ENCODE measurements at places on chromosomes 13 and 19. TPM values are rescaled to one million over a fixed set of nuclear protein-coding genes. Genes with fewer than 3 reads are reported as not detected.

GRCh38 chr13:50846861-50847475, 3.5 kb upstream of the DLEU7 start:
- DNase-seq, result no peak

TMEM145 gene
- under 0.01 TPM for total RNA-seq

DNA sequence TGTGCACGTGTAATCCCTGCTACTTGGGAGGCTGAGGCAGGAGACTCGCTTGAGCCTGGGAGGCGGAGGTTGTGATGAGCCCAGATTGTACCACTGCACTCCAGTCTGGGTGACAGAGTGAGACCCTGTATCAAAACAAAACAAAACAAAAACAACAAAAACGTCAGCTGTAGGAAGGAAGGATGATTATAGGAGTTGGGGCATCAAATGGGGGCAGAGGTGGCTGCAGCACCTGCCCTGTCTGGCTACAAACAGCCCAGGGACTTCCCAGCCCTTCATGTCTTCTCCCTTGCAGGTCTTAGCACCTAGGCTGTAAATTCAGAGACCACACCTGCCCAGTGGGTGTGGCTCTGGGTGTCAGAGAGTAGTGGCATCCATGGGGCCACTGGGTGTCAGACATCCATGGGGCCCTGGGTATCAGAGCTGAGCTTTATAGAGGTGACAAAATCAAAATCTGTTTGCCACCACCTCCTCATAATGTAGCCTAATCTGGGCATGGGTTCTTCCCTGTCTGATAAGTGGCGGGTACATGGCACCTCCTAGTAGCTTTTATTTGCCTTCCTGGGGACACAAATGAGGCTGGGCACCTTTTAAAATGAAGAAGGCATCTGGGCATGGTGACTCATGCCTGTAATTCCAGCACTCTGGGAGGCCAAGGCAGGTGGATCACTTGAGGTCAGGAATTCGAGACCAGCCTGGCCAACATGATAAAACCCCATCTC, 4.7 kb upstream of the B3GNT3 start:
- DNase-seq, result no peak

CRB3 gene
- total RNA-seq, result not detected

- DNase-seq, result peak; percentile 18
These were observed 106.1 kb downstream of the DHRS12 start for GRCh38 chr13:51697855-51698254.

COL4A1 gene
- 230 TPM for total RNA-seq

GRCh38 chr13:44848920-44849676, 140.2 kb downstream of the NUFIP1 start:
- DNase-seq, result no peak

RDH8 gene
- not detected for total RNA-seq

Data from IMR-90 (cell line).